Stimulated activated naive B cell treated with anti-CD40 and anti-IgM and Interleukin-4, amounts not matched to agents 10 μg/mL and 1 μg/mL and 100 μg/mL, for 72 hours (primary cell): ENCODE measurements at places on chromosomes 6 and 20.

DNA sequence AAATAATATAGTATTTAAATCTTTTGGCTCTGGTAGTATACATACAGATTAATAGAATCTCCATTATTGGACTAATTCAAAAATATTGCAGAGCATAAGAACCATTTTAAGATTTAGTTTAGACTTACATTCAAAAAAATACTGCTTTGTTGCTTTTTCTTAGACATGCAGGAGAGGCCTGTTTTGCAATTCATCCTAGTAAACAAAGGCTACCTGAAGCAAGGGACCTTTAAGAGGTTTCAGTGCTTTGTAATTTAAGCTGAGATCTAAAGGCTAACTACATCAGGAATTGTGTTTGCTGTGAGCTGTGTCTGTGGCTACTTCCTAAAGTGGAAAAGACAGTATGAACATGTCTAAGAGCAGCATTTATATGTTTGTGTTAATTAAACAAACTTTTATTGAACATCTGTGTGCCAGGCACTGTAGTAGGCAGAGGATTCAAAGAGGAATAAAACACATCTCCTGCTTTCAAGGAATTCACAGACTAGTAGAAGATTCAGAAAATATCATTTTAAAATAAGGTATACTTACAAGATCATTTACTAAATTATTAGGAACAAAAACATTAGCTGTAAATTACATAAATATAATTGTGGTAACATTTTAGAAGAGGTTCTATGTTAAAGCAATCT is 29.1 kb upstream of the CALHM6 start:
- no peak for DNase-seq
- H3K27ac ChIP-seq: no peak overlapping the region
- peaks cover 40% of the 10 kb centered on the region for H3K36me3 ChIP-seq
- H3K4me1 ChIP-seq: peaks cover 11% of the 10 kb centered on the region
- H3K27me3 ChIP-seq: no peaks in the 10 kb centered on the region

- H3K27ac ChIP-seq: no peak overlapping the region
- H3K27me3 ChIP-seq: peaks cover 24% of the 10 kb centered on the region
- H3K4me1 ChIP-seq: peaks cover 7% of the 10 kb centered on the region
- no peaks in the 10 kb centered on the region for H3K36me3 ChIP-seq
- peak; percentile 23 for DNase-seq
- H3K4me3 ChIP-seq: no peak overlapping the region
Measured at GRCh38 chr20:5448449-5449118, 131.8 kb upstream of the PROKR2 start.

DNA sequence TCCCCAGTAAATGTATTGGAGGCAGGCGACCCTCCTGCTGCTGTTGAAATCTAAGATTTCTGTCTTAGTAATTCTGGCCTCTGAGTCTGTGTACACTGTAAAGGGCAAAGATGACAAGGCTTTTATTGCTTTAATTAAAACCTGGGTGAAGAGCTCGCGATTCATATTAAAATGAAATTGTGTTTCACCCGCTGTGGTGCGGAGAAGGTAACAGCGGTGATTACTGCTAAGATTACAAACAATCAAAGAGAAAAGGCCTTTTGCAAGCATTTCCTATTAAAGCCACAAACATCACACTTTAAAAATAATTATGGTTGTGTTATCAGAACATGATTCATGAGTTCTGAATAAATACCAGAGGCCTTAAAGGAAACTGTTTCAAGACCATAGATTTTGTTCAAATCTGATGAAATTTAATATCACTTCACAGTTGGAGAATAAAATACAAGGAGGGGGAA is 69.3 kb downstream of the TOX2 start:
- no peaks in the 10 kb centered on the region for H3K36me3 ChIP-seq
- H3K27ac ChIP-seq: no peak overlapping the region
- no peaks in the 10 kb centered on the region for H3K4me1 ChIP-seq

DNA sequence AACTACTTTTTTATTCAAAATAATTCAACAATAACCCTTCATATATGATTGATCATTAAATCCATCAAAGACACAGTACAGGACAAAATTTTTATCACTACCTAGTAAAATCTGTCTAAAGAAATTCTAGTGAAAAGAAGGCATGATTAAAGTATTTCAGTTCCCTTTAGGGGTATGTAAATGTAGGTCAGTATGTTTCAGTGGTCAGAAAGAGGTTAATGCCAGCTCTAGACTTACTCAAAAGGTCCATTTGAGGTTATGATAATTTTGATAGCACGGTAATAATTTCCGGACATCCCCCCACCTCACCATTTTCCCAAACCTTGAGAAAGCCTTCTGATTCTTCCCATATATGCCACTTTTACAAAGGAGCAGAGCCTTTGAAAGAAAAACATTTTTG is 193.5 kb upstream of the ID4 start:
- H3K27ac ChIP-seq: no peak overlapping the region
- no peaks in the 10 kb centered on the region for H3K4me1 ChIP-seq
- H3K36me3 ChIP-seq: no peaks in the 10 kb centered on the region
- DNase-seq: no peak
- no peak overlapping the region for H3K4me3 ChIP-seq

GRCh38 chr6:143062551-143062950 is 1.9 kb downstream of the AIG1 start:
- H3K36me3 ChIP-seq: peaks cover 3% of the 10 kb centered on the region
- H3K27me3 ChIP-seq: peaks cover under 1% of the 10 kb centered on the region
- peaks cover 19% of the 10 kb centered on the region for H3K4me1 ChIP-seq

- no peaks in the 10 kb centered on the region for H3K27me3 ChIP-seq
- peak overlapping the region; percentile 94 for H3K27ac ChIP-seq
- H3K4me1 ChIP-seq: peaks cover 54% of the 10 kb centered on the region
Measured at GRCh38 chr20:57393321-57394120, 2.3 kb downstream of the RBM38 start.

- no peaks in the 10 kb centered on the region for H3K27me3 ChIP-seq
- H3K36me3 ChIP-seq: no peaks in the 10 kb centered on the region
- no peak overlapping the region for H3K27ac ChIP-seq
- DNase-seq: no peak
Measured at GRCh38 chr6:133467982-133468380, 226.8 kb downstream of the EYA4 start.

DNA sequence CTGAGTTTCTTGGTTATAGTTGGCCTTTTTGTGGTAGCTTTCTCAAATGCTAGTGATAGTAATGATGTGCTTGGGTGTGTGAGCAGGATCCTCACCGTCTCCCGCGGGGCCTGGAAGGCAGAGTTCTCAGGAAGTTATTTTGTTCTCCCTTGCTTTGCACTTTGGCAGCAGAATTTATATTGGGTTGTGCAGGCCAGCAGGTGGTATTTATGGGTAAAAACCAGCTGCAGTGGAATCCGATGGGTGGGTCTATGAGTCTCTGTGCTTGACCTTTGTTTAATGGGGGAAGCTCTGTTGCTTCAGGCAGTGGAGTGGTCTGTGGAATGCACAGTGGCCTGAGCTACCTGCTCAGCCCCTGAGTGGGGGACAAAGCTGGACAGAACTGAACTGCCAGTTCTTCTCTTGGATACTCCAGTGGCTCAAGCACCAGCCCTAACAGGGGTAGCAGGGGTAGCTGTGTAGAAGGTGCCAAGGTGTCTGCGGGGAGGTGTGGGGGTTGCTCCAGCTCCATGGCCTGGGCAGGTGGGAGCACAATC is 27.3 kb downstream of the IGF2R start:
- H3K27me3 ChIP-seq: no peaks in the 10 kb centered on the region
- H3K36me3 ChIP-seq: peaks cover 82% of the 10 kb centered on the region
- no peak for DNase-seq
- H3K4me3 ChIP-seq: no peak overlapping the region

GRCh38 chr6:11064836-11065235 is 20.7 kb upstream of the ELOVL2 start:
- H3K4me1 ChIP-seq: no peaks in the 10 kb centered on the region
- DNase-seq: no peak
- H3K27me3 ChIP-seq: no peaks in the 10 kb centered on the region

GRCh38 chr6:110999634-111000270 is 17.9 kb downstream of the RPF2 start:
- H3K4me1 ChIP-seq: no peaks in the 10 kb centered on the region
- DNase-seq: no peak
- H3K4me3 ChIP-seq: no peak overlapping the region
- H3K27ac ChIP-seq: no peak overlapping the region
- peaks cover 31% of the 10 kb centered on the region for H3K36me3 ChIP-seq
- no peaks in the 10 kb centered on the region for H3K27me3 ChIP-seq

DNA sequence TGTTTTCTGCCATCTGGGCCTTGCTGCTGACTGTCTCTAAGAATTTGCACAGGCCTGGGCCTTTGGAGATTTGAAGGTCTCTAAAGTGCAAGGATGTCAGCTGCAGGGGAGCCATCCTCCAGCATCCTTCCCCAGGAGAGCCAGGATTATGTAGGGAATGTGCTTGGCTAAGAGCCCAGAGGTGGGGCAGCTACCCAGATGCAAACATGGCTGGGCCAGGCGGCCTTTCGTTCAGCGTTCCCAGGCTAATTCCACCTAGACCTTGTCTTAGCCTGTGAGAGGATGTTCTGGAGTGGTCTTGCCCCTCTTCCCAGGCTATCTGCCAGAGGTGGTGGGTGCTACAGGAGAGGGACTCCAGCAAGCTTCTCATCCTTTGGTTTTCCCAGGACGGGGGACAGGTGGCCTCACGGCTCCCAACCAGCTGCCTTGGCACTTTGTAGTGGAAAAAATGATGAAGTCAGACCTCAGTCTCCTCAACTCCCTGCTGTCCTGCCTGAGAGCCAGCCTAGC is 7.7 kb upstream of the PTGIS start:
- DNase-seq: no peak
- no peak overlapping the region for H3K27ac ChIP-seq
- peaks cover 9% of the 10 kb centered on the region for H3K4me1 ChIP-seq
- peaks cover 32% of the 10 kb centered on the region for H3K27me3 ChIP-seq
- H3K36me3 ChIP-seq: no peaks in the 10 kb centered on the region
- H3K4me3 ChIP-seq: no peak overlapping the region

DNA sequence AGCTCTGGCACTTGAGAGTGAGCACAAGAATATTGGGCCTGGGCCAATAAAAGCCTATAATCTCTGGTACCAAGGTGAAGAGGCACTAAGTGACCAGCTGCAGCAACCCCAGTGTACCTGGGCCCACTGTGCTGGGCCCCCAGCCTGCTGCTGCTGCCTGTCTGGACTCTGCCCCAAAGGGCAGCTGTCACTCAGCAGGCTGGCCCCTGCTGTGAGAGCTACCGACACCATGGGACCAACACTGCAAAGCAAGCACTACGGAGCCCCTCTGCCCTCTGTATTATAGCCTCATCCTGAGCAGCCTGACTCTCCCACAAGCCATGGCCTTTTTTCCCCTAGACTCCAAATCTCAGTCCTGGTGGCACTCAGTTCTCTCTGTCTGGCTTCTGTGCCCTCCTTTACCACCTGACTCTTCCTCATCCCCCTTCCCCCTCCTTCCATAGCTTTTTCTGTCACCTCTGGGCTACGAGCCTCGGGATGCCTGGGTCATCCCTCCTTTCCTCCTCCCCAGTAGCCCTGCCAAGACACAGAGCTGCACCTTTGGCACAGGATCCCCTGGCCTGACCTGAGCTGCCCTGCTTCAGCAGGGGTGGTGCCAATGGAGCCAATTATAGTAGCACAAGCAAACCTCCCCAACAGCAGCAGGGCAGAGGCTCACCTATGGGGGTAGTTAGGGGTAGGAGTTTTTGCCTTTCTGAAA is 14.2 kb downstream of the RRP36 start:
- H3K36me3 ChIP-seq: peaks cover 70% of the 10 kb centered on the region
- peak overlapping the region; percentile 11 for H3K27ac ChIP-seq
- DNase-seq: no peak
- H3K27me3 ChIP-seq: no peaks in the 10 kb centered on the region
- H3K4me3 ChIP-seq: no peak overlapping the region

DNA sequence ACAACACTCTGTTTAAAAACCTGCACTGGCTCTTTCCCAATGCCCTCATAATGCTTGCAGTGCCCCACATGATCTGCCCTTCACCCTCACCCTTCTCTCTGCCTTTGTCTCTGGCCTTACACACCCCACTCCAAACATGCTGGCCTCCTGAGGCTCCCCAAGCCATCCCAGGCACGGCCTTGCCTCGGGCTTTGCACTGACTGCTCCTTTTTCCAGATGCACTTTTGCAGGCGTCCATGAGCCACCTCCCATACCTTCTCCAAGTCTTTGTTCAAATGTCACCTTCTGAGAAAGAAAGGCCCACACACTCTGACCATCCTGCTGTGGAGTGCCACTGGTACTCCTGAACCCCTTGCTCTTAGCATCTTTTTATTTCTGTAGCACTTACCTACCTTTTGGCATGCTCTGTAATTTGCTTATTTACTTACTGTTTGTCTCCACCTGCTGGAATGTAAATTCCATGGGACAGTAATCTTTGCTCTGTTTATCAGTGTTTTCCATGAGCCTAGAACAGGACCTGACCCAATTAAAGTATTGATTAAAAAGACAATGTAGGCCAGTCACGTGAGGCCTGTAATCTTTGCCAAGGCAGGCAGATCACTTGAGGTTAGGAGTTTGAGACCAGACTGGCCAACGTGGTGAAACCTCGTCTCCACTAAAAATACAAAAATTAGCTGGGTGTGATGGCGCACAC is 30.7 kb downstream of the GFRA4 start:
- peaks cover 36% of the 10 kb centered on the region for H3K36me3 ChIP-seq
- no peak overlapping the region for H3K4me3 ChIP-seq
- no peak for DNase-seq

GRCh38 chr6:56521454-56521853 is 121.2 kb downstream of the DST start:
- no peak overlapping the region for H3K27ac ChIP-seq
- DNase-seq: no peak
- peaks cover 10% of the 10 kb centered on the region for H3K4me1 ChIP-seq
- no peaks in the 10 kb centered on the region for H3K27me3 ChIP-seq
- peaks cover 1% of the 10 kb centered on the region for H3K36me3 ChIP-seq
- no peak overlapping the region for H3K4me3 ChIP-seq

GRCh38 chr20:41861772-41862422 is 243.7 kb upstream of the CHD6 start:
- H3K4me3 ChIP-seq: no peak overlapping the region
- no peak for DNase-seq
- H3K27ac ChIP-seq: no peak overlapping the region

DNA sequence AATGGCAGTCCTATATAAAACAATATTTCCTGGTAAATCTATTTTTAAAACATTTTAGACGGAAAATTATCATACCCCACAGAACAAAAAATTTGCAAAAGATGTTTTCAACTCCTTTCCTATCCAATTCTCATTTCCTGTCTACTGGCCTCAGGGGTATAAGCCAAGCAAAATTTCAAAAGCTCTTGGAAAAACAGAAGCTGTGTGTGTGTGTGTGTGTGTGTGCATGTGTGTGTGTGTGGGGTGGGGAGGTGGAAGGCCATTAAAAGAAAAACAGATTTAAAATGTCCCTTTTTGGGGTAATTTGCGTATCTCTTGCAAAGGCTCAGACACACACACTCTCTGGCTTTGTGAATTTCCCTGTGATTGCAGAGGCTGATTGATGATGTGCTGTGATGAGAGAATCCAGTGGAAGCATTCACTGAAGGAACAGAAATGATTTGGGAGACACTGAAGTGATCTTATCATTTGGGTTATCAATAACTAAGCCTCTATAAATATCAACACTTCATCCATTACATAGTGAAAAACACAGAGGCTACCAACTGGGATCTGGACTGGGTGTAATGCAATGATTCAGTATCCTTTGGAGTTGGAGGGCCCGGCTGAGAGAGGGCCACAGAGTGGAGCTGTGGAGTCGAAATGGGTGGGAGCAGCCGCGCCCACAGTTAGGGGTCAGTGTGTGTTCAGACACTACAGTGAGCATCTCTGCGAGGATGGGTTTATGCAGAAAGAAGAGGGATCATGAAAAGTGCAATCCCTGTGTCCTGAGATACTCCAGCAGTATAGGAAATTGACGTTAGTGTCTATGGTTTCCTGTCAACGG is 106.8 kb upstream of the PREP start:
- H3K36me3 ChIP-seq: no peaks in the 10 kb centered on the region
- H3K4me3 ChIP-seq: no peak overlapping the region
- H3K27me3 ChIP-seq: peaks cover 17% of the 10 kb centered on the region
- no peak for DNase-seq
- H3K4me1 ChIP-seq: no peaks in the 10 kb centered on the region

- H3K36me3 ChIP-seq: peaks cover 25% of the 10 kb centered on the region
- DNase-seq: no peak
- no peaks in the 10 kb centered on the region for H3K27me3 ChIP-seq
Measured at GRCh38 chr6:98871057-98871456, 36.7 kb downstream of the POU3F2 start.
